Naive thymus-derived CD8-positive, alpha-beta T cell (primary cell): ENCODE measurements at places on chromosomes 5 and 9.

GRCh38 chr9:135644631-135645218, 5.4 kb upstream of the GLT6D1 start:
- DNase-seq, result no peak

DNA sequence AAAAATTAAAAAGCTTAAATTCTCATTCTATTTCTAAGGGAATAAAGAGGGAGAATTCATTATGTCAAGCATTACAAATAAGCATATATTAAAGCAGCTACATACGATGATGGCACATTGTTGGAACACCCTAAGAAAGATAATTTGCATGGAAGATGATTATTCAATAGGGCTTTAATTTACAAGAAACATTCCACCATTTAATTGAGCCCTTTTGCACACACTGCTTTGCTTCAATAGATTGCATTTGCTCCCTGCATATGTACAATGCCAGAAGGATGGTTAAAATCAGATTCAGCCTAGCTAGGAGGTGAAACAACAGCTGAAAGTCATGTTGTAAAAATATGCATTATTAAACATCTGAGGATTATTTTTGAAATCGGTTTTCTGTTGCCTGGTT, 21.8 kb downstream of the KIAA1958 start:
- no peak for DNase-seq

GRCh38 chr9:123550012-123550411, 194.0 kb downstream of the CRB2 start:
- DNase-seq, result no peak

GRCh38 chr9:68637020-68637419, 68.0 kb upstream of the PIP5K1B start:
- DNase-seq, result no peak

- no peak for DNase-seq
Observed at GRCh38 chr5:148791696-148792095, 34.7 kb upstream of the ADRB2 start.
